ENCODE measurements at places on chromosomes 6 and 20. TPM values are rescaled to one million over a fixed set of nuclear protein-coding genes. Genes with fewer than 3 reads are reported as not detected.

COL12A1 gene
- 1,107 TPM for total RNA-seq

BFSP1 gene
- 2.9 TPM for total RNA-seq

AVP gene
- total RNA-seq: not detected

SMLR1 gene
- total RNA-seq: not detected

EPPIN gene
- total RNA-seq: not detected

RPS21 gene
- total RNA-seq: 357 TPM

SLC17A3 gene
- not detected for total RNA-seq

TXNDC5 gene
- 299 TPM for total RNA-seq

TUBE1 gene
- total RNA-seq: 38.7 TPM

LPA gene
- total RNA-seq: not detected

ENPP3 gene
- under 0.01 TPM for total RNA-seq

MEI4 gene
- not detected for total RNA-seq
